ENCODE measurements at places on chromosomes 2 and 18. TPM values are rescaled to one million over a fixed set of nuclear protein-coding genes. Genes with fewer than 3 reads are reported as not detected.

Gene IL1A
- not detected for total RNA-seq

DNA sequence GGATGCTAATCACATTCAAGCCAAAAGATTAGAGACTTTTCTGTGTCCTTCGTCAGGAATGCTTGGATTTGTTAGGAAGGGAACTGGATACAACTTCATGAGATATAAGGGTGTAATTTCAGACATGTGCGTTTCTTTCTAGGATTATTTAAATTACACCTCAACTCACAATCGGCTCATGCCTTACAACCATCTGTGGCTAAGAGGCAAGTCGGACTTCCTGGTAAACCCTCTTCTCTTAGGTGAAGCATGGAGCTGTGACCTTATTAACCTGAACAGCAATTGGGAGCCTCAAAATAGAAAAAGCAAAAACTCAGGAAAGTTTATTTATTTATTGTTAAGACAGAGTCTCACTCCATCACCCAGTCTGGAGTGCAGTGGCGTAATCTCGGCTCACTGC, 61.8 kb downstream of the SEMA4F start:
- DNase-seq, result no peak

DNA sequence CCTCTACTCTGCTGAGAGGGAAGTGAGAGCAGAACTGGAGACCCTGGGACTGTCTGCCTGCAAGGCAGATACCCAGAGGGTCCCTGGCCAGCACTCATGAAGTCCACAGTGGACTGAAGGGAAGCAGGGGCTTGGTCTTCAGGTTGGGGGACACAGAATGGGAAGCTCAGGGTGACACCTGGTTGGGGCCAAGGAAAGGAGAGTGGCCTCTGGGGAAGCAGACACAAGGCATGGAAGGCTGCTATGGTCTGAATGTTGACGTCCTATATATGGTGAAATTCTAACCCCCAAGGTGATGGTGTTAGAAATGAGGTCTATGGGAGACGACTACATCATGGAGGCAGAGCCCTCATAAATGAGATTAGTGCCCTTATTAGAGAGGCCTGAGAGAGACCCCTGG, 69.3 kb downstream of the MRO start:
- no peak for DNase-seq

Gene DNAJC5G
- total RNA-seq, result 1.6 TPM

DNA sequence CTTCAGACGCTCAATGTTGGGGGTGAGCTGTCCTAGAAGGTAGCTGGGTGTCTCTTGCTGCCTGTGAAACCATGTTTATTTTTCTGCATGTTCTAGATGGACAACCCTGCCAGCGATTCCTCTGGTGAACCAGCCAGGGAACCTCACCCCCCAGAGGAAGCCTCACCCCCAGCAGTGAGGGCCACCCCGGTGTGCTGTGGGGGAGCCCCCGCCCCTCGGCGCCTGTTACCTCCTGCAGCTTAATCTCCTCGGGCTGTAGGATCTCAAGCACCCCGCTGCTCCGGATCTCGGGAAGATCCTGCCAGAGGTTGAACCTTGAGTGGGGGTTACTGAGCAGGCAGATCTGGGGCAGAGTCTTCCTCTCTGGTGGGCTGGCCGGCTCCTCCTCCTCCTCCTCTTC, 50.0 kb downstream of the SNORC start:
- no peak for DNase-seq

- no peak for DNase-seq
Observed at GRCh38 chr18:58091099-58091611, 47.1 kb downstream of the NEDD4L start.

GRCh38 chr2:80525152-80525551, 220.6 kb upstream of the LRRTM1 start:
- no peak for DNase-seq

DNA sequence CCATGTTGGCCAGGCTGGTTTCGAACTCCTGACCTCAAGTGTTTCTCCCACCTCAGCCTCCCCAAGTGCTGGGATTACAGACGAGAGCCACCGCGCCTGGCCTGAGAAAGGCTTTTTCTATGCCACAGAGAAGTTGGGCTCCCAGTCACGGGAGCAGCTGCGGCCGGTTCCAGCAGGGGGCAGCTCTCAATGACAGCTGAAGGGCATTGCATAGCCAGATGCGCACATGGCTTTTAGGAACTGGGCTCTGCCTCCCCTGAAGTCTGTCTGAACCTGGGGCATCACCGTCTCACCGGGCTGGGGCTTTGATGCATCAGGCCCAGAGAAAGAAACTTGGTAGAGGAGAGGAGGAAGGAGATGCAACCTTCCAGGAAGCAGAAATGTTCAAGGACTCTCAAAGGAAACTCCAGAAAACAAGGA, 84.2 kb upstream of the LAPTM4A start:
- peak; percentile 75 for DNase-seq

GRCh38 chr2:84749442-84749841, 131.4 kb downstream of the TRABD2A start:
- DNase-seq, result no peak

- DNase-seq, result no peak
Observed at GRCh38 chr2:3007135-3007534, 370.5 kb downstream of the EIPR1 start.

DNA sequence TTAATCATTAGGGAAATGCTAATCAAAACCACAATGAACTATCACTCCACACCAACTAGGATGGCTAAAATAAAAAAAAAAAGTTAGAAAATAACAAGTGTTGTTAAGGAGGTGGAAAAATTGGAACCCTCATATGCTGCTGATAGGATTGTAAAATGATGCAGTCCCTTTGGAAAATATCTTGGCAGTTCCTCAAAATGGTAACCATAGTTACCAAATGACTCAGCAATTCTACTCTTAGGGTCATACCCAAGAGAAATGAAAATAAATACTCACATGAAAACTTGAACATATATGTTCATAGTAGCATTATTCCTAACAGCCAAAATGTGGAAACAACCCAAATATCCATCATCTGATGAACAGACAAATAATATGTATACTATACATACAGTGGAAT, 15.7 kb upstream of the ACVR2A start:
- DNase-seq, result no peak

Gene SLC4A1AP
- total RNA-seq, result 23.4 TPM

Gene MOGAT1
- total RNA-seq, result 0.24 TPM

- no peak for DNase-seq
Observed at GRCh38 chr18:51867767-51868166, 472.2 kb upstream of the DCC start.

GRCh38 chr18:36613810-36614209, 215.0 kb downstream of the TPGS2 start:
- DNase-seq, result no peak

GRCh38 chr2:239311132-239312040, 89.4 kb downstream of the HDAC4 start:
- DNase-seq, result peak; percentile 77

DNA sequence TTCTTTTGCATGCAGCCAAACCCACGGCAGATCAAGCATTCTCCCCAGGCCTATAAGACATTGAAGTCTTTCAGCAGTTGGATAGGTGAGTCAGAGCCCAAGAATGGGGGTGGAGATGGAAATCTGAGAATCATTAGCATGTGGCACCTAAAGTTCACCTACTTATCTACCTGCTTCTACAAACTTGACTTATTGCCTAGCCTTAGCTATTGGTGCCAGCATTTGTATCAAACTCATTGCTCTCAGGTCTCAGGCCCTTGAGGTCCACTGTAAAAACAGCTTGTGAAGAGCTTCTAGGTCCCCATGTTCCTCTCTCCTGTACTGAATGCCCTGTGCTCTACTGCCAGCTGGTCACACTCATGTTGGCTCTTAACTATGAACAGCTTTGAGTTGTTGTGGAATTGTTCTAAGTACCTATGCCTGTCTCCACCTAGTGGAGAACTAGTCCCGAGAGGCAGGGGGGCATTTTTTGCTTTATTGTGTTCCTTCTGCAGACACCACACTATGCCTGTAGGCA, 278.4 kb upstream of the SPRED2 start:
- DNase-seq, result no peak

GRCh38 chr2:97699765-97700444, 13.5 kb upstream of the ZAP70 start:
- no peak for DNase-seq

- DNase-seq, result no peak
Observed at GRCh38 chr18:31658670-31659575, 25.5 kb downstream of the B4GALT6 start.

DNA sequence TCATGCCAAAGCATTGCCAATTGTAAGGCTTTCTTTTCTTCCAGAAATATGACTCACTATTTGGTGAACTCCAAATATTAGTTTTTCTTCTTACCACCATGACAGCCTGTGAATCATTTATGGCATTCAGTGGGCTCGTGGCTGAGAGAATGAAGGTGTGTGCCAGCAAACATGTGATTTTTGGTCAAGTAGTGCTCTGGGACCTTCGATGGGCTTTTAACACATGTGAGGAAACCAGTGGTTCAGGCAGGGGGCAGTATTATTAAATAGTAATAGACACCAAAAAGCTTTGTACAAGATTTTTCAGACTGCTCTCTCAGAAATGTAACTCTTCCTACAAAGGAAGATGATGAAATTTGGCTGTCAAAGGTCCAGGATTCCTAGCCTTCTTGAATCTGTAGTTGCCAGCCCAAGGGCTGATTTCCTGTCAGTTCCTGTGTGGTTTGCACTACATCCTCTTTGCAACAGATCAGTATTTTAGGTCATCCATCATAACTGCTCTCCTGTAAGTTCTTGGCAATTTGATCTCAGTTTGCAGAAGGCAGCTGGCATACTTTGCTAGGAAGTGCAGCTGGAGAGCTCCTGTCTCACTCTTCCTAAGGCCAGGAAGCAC, 64.3 kb downstream of the BABAM2 start:
- no peak for DNase-seq

DNA sequence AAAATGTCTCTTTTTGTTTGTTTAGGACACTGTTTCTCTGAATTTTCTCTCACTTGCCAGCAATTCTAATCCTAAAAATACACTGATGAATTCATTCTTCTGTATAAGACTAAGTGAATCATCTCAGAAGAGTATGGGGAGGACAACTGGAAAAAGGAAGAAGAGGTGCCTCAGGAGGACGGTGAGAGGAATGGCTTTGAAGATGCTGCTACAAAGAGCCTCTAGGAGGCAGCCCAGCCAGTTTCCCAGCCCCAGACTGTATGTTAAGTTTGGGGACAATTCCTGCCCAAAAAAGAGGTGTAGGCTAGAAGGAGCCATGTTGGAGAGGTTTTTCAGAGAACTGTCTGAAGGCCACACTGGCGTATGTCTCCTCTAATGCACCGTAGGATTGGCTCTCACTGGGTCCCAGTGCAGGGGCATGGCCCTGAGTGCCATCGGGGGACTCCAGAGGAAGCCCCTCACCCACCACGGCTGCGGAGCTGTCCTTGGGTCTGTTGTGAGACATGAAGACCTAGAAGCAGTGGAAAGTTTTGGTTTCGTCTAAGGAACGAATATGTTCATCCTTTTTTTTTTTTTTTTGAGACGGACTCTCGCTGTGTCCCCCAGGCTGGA, 3.1 kb upstream of the SDC1 start:
- peak; percentile 72 for DNase-seq

Gene ICA1L
- 5.7 TPM for total RNA-seq

GRCh38 chr18:24930971-24931370, 421.0 kb downstream of the ZNF521 start:
- DNase-seq, result no peak

DNA sequence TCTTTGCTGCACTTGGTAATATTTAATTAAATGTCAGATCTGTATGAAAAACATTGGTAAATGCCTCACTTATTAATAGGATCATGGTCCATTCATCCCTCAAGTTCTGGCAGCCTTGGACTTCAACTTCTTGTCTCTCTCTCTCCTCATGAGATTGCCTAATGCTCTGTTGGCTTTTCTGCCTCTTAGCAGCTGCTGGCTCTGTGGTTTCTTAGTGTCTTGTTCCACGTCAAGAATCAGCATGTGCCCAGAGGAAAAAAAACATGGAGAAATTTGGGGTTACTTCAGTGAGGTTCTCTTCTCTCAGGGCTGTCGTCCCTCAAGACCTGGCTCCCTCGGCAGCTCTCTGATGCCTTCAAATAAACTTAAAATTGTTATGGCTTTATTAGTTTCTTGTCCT, 75.4 kb downstream of the TAF4B start:
- DNase-seq, result no peak

Gene TCF23
- not detected for total RNA-seq

Gene TRIM54
- total RNA-seq, result 218 TPM

Gene SERPINB2
- total RNA-seq, result not detected

GRCh38 chr18:7677424-7677823, 110.3 kb downstream of the PTPRM start:
- DNase-seq, result no peak

Gene CRYGC
- not detected for total RNA-seq

Gene TXNDC2
- total RNA-seq, result not detected

DNA sequence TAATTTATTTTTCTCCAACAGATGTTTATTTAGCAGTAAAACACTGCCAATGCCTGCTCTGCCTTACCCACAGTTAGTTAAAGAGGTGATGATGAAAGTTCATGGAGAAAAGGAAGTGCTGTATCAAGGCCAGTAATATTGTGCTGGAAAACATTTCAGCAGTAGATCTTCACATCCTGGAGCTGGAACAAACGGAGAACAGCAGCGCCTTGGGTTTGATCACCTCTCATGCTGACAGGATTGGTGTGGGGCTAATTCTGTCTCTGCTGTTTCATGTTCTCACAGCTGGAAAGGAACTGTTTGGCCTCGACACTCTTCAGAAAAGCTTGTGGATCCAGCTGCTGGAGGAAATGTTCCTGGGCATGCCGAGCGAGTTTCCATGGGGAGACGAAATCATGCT, 61.5 kb upstream of the RPE start:
- no peak for DNase-seq

GRCh38 chr2:144730711-144731110, 210.8 kb upstream of the ZEB2 start:
- DNase-seq, result no peak

DNA sequence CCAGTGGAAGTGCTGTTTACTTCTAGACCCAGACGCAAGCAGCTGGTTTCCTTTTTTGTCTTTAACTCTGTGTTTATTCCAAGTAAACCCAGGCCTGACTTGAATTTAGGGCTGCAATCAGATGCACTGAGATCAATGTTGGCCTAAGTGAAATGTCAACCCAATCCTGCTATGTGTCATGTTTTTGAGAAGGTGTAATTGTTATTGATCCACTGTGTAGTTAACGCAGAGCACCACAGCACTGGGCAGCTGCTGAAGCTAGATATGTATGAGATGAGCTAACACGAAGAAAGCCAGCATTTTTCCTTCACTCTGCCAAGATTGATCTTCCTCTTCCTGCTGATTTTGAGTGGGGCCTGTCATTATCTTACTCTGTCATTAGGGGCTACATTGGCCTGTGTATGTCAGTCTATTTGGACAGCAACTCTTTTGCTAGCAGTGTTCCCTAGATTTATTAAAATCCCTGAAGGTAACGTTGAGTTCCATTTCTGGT, 18.9 kb upstream of the DLX1 start:
- DNase-seq, result no peak

DNA sequence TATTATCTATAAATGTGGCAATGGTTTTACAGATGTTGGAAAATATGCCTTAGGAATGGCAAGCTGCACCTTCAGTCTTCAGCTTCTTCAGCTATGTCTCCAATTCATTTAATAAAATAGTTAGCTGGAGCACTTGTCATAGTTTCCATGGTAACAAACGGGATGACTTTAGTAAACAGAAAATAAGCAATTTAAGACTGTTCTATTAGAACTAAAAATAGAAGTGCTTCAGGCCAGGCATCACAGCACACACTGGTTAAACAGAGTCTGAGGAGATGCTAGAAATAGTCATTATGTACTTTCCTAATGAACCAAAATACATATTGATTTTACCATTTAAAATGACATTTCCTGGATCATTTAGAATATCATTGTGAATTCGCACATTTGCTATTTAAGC, 195.0 kb downstream of the GCA start:
- DNase-seq, result no peak
